Suppressor macrophage treated with lipopolysaccharide for 4 hours (primary cell): ENCODE measurements at places on chromosomes 1 and 21.

- no peak for DNase-seq
Observed at GRCh38 chr1:43256675-43257570, 12.9 kb upstream of the TMEM125 start.

GRCh38 chr1:197614916-197615692 is 160.2 kb downstream of the DENND1B start:
- peak; percentile 36 for DNase-seq

- DNase-seq: no peak
Observed at GRCh38 chr1:43292216-43292615, 6.8 kb upstream of the C1orf210 start.

DNA sequence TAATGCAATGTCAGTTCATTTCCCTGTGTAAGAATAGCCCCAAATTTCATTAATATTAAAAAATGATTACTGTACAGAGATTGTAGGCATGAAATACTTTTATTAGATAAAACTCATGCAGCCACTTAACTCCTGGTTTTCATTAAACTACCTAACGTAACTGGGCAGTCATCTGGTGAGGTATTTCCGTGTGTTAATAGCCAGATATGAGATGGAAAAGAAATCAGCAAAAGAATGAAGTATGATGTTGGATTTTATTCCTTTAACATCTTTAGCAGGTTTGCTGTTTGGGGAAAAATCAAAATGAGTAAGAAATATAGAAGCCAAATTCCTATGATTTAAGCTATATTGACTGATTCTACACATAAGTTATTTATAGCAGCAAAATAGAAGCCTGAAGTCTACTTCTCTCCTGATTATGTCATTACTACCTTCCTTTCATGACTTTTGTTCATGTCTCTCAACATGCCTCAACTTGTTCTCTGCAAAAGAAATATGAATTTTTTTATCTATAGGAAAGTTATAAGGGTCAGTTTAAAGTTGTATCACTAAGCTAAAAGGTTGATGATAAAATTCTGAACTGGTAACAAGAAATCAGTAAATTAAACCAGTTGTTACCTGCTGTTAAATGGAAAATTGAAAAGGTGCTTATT is 42.6 kb downstream of the CCDC18 start:
- no peak for DNase-seq

GRCh38 chr1:245183429-245183828 is 28.6 kb downstream of the KIF26B start:
- no peak for DNase-seq

GRCh38 chr1:37479255-37480124 is 5.1 kb downstream of the ZC3H12A start:
- peak; percentile 96 for DNase-seq

GRCh38 chr1:182069028-182069466 is 7.5 kb upstream of the ZNF648 start:
- peak; percentile 23 for DNase-seq

DNA sequence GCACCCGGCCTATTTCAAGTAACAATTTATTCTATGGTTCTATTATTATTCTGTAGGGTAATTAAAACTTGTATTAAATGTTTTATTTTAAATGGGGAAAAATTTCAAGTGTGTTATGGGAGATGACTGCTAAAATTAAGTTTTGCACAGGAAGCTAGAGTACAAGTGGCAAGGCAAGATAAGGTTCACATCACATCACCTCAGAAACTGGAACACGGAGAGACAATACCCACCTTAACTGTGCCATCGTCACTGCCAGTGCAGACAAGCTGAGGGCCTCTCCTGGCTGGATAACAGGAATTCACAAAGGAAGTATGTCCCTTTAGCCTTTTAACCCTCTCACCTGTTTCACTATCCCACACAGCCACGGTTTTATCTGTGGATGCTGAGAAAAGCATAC is 7.6 kb downstream of the SNRNP40 start:
- DNase-seq: no peak

DNA sequence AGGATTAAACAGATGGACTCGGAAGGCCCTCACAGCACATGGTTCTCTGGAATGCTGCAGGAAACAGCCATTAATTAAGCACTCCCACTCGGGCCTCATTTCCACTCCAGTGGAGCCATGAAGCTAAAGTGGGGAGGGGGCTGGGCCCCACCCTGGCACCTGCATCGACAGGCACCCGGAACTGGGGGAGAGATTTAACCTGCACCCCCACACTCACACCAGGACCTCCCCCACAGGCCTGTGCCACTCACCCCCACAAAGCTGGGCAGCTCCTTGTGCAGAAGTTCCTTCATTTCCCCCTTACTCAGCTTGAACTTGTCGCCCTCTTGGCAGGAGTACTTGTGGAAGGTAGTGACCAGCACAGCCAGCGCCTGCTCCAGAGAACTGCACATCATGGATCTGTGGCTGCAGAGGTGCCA is 2.2 kb downstream of the S100A2 start:
- no peak for DNase-seq

- no peak for DNase-seq
Observed at GRCh38 chr21:19261731-19262376, 858.3 kb upstream of the TMPRSS15 start.

- DNase-seq: peak; percentile 29
Observed at GRCh38 chr21:46325073-46325912, 1.3 kb downstream of the PCNT start.

DNA sequence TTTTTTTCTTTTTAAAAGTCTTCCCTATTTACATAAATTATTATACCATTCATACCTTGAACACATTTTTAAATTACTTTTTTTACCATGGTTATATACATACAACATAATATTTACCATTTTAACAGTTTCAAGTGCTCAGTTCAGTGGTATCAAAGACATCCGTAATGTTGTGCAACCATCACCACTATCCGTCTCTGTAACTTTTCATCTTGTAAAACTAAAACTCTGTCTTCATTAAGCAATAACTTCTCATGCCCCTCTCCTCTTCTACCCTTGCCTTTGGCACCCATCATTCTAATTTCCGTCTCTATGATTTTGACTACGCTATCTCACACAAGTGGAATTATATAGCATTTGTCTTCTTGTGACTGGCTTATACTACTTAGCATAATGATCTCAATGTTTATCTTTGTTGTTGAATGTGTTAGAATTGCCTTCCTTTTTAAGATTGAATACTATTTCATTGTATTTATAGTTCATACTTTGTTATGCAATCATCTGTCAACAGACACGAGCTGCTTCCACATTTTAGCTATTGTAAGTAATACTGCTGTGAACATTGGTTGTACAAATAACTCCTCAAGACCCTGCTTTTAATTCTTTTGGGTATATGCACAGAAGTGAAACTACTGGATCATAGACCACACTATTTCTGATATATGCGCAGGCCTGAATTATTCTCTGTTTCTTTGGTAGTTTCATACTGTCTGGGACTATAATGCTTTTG is 689.5 kb upstream of the NCAM2 start:
- DNase-seq: peak; percentile 5

- DNase-seq: no peak
Observed at GRCh38 chr1:173355281-173356031, 121.7 kb upstream of the PRDX6 start.

DNA sequence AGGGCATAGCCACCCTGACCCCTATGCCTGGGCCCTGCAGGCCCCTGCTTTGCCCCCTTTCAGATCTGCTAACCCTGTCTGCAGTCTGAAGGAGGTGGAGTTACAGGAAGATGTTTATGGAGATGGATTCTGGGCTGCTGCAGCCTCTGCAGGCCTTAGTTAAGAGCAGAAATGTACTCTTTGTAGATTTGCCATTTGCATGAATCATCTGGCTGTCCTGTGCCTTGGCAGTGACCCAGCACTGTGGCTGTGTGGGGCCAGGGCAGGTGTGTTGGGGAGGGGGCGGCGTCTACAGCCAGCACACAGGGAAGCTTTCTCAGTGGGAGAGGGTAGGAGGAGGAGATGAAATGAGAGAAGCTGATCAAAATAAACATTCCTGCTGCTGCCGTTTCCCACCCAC is 867.3 kb downstream of the PLA2G4A start:
- DNase-seq: no peak

- no peak for DNase-seq
Observed at GRCh38 chr1:109116286-109116685, 2.4 kb downstream of the ELAPOR1 start.

- DNase-seq: no peak
Observed at GRCh38 chr1:6922096-6922931, 137.1 kb downstream of the CAMTA1 start.

DNA sequence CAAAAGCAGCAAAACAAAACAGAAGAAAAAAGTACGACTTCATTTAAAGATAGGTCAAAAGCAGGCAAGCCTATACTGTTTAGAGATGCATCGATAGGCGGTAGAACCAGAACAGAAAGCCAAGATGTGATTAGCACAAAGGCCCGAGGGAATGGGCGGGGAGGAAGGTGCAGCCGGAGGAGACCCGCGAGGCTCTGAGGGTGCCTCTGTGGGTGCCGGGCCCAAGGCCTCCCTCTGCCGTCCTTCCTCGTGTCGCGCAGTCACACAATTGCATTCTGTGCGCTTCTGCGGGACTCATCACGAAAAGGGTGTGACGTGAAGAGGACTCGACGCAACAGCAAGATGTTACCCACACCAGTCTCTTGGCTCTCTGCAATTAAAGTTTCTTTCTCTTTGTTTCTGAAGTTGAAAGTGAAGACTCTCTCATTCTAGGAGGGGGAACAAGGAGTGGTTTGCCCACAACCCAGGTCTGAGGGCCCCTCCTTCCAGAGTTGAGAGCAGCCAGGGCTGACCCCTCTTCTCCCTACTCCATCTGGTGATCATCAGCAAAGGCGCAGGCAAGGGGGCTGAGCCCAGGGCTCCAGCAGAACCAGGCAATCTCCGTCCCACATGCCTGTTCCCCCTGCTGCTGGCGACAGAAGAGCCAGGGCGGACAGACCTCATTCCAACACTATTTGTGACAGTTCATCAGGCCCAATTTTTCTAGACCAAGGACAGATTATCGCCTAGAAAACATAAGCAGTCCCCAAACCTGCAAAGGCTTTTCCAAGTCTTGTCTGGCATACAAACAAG is 41.0 kb downstream of the NPHP4 start:
- DNase-seq: no peak

DNA sequence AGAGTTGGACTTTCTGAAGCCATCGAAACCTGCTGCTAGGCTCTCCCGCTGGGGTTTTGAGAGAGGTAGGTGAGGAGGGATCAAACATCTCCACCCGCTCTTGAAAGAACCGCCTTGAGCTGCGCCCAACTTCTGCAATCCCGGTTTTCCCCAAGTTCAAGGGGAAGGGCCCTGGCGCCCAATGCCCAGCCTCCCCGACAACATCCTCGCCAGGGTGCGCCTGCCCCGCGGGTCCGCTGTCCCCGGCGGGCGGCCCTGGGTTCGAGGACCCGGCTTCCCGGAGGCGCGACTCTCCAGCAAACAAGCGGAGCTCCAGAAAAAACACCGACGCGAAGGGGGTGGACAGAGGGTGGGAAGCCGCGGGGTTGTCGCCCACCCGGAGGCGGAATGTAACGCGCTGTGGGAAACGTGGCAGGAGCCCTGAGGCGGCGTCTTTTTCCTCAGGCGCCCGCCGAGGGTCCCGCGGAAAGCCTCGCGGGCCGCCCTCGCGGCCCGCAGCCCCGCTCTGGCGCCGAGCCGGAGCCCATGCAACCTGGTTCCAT is 607 bp downstream of the BTG3 start:
- DNase-seq: peak; percentile 88

GRCh38 chr1:211382182-211382713 is 55.6 kb downstream of the TRAF5 start:
- no peak for DNase-seq

- no peak for DNase-seq
Observed at GRCh38 chr1:238139713-238140112, 249.0 kb upstream of the ZP4 start.

- peak; percentile 11 for DNase-seq
Observed at GRCh38 chr1:232978091-232978634, 27.8 kb downstream of the NTPCR start.

DNA sequence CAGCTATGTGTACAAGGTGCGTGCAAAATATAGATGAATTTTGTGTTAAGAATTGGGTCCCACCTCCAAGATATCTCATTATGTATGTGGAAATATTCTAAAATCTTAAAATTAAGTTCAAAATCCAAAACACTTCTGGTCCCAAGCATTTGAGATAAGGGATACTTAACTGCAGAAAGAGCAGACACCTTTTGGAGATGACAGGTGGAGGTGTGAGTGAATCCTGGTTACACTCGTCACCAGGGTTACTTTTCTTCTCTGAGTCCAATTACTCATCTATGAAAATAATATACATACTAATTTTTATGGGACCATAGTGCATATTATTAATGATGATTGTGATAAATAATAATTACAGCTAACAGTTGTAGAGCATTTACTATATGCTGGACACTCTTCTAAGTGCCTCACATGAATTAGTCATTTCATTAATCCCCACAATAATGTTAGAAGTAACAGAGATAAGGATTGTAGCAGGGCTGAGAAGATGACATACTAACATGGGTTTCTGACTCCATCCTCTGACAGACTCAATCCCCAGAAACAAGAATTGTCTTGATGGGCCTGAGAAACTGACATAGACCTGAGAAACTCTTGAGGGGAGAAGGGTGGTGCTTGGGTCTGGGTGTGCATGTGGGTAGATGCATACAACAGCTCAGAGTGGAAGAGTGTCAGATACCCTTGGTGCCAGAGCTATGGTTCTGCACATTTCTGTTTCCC is 8.3 kb upstream of the FASLG start:
- no peak for DNase-seq

GRCh38 chr1:4733446-4734177 is 79.2 kb downstream of the AJAP1 start:
- DNase-seq: no peak

DNA sequence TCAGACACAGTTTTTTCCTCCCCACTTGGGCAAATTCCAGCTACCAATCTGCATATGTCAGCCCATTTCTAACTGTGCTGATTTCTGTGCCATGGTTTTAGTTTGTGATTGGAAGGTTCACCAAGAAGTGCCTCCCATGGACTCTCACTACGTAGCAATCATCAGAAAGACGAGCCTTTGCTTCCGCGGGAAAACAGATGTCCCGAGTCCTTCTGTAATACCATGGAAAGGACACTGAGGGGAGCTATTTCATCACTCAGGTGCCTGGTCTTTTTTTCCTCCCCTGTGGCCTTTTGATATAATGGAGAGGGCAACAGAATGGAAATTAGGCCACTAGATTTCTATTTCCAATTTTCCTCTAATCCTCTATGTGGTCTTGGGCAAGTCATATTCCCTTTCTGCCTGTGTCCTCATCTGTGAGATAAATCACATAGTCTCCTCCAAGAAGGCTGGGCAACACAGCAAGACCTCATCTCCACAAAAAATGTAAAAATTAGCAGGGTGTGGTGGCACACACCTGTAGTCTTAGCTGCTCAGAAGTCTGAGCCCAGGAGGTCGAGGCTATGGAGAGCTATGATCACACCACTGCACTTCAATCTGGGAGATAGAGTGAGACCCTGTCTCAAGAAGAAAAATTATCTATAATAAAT is 24.8 kb downstream of the LEMD1 start:
- DNase-seq: peak; percentile 43

GRCh38 chr21:46323227-46323709 is 402 bp downstream of the C21orf58 start:
- DNase-seq: peak; percentile 13

- DNase-seq: no peak
Observed at GRCh38 chr1:82752046-82752445, 951.3 kb downstream of the ADGRL2 start.
